ENCODE measurements at places on chromosomes 4 and X.

- no peak for DNase-seq
Measured at GRCh38 chr4:145047151-145047550, 50.8 kb downstream of the ANAPC10 start.

DNA sequence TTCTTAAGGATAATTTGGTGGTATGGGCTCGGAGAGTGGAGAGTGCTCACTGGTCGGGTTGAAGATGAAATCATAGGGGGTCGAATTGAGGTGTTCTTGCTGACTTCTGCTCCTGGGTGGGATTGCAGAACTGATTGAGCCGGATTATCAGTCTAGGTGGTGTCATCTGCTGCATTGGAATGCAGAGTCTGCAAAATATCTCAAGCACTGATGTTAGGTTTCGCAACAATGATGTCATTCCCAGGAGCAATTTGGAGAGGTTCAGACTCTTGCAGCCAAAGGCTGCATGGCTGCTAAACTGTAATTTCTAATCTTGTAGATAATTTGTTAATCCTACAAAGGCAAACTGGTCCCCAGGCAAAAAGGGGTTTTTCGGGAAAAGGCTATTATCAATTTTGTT lies 67.7 kb downstream of the RHOH start:
- no peak for DNase-seq

- DNase-seq, result no peak
Measured at GRCh38 chrX:6885909-6886308, 261.6 kb upstream of the STS start.

DNA sequence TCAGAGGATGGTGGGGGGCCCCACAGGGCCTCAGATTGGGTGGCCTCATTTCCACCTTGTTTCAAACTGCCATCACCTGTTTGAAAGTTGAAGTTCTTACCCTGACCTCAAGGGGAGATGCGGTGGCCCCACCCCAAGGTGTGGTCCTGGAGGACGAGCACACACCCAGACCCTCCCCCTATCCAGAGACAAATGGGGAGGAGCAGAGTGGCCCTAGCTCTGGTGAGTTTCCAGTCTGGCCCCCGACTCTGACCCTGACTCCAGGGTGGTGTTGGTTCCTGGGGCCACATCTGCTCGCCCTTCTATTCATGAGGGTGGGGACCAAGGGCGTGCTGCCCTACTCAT lies 36.3 kb upstream of the ADRA2C start:
- no peak for DNase-seq

DNA sequence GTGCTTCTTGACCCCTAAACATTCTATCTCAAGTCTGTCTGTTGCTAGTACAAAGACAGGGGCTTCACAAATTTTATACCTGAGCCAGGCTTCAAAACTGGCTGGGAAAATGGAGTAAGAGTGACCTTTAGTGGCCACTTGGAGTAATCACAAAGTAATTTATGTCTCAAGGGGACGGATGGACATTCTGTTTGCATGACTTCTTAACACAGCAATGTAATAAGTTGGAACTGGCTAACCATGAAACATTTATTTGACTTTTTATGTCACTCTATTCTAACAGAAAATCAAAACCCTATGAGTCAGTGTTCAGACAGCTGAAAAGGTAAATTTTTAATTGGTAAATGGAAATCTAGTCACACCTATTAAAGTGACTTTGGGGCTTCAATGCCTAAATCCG lies 600.6 kb downstream of the ANKRD50 start:
- DNase-seq, result no peak

GRCh38 chr4:142845293-142846107 lies 601 bp downstream of the INPP4B start:
- no peak for DNase-seq

DNA sequence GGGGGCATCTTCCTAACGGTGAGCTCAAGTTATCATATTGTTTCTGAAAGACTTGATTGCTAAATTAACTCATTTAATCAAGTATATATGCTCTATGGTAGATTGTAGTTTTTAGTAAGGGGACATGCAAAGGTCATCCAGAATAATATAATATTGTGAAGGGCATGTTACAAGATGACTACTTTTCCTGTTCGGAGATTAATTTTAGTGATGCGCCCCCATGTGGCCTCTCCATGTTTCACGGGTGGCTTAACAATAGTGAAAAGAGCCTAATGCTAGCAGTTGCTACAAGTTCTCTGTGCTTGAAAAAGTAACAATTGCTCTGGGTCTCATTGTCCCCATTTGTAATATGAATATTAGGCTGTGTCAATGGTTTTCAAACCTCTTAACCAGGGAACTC lies 12.2 kb downstream of the SMPX start:
- peak; percentile 9 for DNase-seq

GRCh38 chr4:41217374-41217773 lies 3.0 kb upstream of the APBB2 start:
- DNase-seq, result no peak

DNA sequence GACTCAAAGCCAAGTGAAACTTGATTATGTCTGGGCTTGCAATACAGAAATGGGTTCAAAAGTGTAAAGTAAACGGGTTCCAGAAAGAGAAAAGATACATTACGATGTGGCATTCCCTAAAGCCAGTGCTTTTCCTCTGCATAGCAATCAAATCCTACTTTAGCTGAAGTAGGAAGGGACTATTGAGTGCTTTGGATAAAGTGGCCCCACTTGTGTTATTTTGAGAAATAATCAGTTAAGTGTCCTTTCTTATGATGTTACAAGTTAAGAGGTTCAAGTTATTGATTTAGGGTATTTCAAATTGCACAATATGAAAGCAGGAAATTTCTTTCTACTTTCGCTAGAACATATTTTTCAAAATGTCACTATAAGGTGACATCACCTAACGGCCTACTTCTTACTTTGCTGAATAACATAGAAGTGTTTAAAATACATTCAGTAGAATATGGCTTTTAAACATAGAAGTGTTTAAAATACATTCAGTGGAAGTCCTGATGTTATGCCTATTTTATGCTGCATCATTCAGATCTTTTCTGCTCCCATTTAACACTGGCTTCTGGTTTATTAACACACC lies 235.2 kb downstream of the DTHD1 start:
- DNase-seq, result no peak

- no peak for DNase-seq
Measured at GRCh38 chr4:886244-886643, 45.9 kb downstream of the GAK start.

DNA sequence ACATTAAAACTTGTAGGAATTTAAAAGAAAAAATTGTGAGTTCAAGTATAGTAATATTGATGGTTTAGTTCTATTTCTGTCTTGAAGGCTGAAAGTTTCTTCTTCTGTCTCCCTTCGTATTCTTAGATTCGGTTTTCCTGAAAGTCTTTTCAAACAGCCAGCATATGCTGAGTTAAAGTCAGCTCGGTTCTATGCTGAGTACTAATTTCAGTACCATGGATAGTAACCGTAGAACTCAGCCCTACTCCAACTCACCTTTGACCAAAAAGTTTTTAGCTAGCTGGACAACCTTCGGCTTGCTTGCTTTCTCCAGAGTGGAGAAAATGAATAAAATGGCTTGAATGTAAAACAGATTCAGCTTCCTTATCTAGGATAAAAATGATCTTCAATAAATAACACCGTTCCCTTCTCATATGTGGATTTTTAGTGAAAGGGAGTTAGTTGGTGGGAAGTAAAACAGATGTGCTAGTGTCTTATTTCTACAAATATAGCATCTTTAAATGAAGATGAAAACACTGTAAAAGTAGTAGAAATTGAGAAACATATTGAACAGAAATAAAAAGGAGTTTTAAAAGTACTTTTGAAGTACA lies 5.2 kb downstream of the POU4F2 start:
- no peak for DNase-seq

- no peak for DNase-seq
Measured at GRCh38 chr4:106301393-106302061, 14.5 kb downstream of the TBCK start.

DNA sequence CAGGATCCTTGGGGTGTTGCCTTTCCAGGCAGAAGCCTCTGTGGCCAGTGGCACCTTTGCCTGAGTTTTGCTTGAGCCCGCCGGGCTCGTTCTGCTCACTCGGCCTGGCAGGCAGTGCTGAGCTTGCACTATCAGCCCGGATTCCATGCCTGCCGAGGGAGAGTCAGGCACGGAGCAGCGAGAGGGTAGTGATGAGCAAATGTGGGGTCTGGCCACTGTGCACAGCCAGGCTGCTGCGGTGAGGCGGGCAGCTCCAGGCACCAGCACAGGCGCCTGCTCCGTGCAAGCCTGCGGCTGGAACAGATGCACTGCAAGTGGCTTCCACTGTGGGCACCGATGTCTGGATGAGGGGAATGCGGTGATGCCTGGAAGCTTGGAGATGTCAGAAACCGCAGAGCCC lies 619.2 kb downstream of the RAPGEF2 start:
- no peak for DNase-seq

- no peak for DNase-seq
Measured at GRCh38 chr4:151564321-151564720, 155.3 kb downstream of the FHIP1A start.

GRCh38 chrX:78316265-78316664 lies 11.1 kb downstream of the CYSLTR1 start:
- DNase-seq, result no peak

DNA sequence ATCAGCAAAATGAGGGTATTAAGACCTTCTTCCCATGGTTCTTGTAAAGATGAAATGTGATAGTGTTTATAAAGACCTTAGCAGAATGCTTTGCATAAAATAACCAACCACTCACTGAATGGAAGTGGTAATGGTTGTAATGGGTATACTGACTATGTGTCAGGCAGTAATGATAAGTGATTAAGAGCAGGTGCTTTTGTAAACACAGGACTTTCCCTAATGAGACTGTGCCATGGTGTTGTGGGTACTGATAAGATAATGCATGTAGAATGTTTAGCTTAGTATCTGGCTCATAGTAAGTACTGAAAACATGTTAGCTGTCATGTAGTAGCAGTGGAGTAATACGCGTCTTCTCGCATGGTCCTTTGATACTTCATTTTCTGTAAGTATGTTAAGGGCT lies 6.9 kb downstream of the LSM6 start:
- no peak for DNase-seq

DNA sequence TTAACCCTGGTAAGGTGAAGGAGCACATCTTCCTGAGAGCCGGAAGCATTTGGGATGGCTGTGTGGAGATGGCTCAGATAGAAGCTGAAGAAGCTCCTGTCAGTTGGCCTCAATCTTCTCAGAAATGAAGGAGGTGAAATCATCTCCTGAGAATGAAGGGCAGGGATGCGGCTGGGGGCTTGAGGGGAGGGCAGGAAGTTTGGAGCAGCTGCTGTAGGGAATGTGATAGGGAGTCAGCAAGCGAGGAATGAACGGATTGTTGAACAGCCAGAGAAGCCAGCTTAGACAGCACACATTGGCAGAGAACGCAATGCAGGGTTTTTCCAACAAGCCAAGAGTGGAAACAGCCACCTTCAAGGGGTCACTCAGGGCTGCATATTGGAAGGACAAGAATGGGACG lies 10.0 kb downstream of the KCNE5 start:
- no peak for DNase-seq

- DNase-seq, result no peak
Measured at GRCh38 chr4:99859618-99860017, 34.6 kb downstream of the LAMTOR3 start.

GRCh38 chrX:94850811-94851210 lies 1176.8 kb downstream of the FAM133A start:
- DNase-seq, result no peak

GRCh38 chr4:39933671-39934590 lies 43.8 kb downstream of the PDS5A start:
- no peak for DNase-seq

- no peak for DNase-seq
Measured at GRCh38 chrX:112736310-112736709, 56.6 kb upstream of the LHFPL1 start.

DNA sequence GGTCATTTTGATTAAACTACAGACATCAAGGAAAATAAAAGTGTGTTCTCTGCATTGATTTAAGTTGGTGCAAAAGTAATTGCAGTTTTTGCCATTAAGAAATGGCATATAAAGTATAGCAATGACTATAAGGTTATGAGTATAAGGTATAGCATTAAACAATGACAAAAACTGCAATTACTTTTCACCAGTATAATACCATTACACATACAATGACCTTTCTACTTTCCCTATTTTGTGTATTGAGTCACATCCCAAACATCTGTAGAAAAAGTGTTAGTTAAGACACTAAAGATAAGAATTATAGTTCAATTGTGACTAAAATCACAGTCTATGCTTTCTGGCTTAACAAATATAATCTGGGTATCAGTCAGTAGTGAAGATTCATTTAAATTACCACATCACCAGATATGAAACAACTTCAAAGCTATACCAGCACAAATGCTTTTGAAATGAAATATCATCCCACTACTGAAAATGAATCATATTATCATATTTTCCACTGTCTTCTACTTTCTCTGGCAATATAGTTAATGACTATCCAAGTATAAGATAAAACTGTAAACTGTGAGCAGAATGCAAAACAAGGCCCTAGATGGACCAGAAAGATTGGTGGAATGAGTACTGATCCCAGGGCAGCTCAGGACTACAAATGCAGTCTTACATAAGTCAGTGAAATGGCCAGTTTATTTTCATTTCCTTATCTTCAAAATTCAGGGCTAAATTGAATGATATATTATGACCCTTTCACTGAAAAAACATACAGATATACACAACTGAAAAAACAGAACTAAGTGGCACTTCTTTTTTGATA lies 241.1 kb downstream of the ANTXR2 start:
- no peak for DNase-seq

DNA sequence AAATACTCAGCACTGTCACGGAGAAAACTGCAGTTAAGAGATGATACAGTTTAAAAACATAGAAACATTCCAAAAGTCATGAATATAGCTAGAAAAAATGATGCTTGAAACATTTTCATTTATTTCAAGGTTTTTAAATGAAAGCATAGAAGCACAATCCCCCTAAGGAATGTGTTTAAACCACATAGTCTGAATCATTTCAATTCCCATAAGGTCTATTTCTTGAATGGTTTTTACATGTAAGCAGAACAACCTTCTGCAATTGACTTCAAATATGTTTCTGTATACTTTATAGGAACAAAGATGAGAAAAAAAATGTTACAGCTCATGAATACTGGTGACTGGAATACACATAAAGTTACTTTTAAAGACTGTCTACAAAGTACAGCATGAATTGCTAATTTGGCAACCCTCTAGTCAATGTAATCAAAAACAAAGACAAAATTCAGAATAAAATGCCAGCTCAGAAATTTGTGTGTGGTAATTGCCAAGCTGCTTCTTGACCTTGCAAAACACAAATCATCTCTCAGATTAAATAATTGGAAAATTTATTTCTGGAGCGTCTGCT lies 886.4 kb upstream of the ADGRL3 start:
- no peak for DNase-seq

- no peak for DNase-seq
Measured at GRCh38 chrX:113400193-113400704, 559.6 kb upstream of the AMOT start.

- DNase-seq, result no peak
Measured at GRCh38 chr4:167025670-167026069, 208.6 kb downstream of the SPOCK3 start.

- DNase-seq, result no peak
Measured at GRCh38 chr4:71186566-71187403, 152.0 kb upstream of the SLC4A4 start.

GRCh38 chr4:76850010-76850441 lies 47.9 kb downstream of the SOWAHB start:
- DNase-seq, result no peak

GRCh38 chr4:186485561-186486062 lies 69.8 kb downstream of the MTNR1A start:
- no peak for DNase-seq

Measured in stimulated activated CD4-positive, alpha-beta T cell treated with anti-CD3 and anti-CD28 coated beads, TNF-alpha, amount 100 ng/mL, for 4 hours (primary cell).